ENCODE measurements at places on chromosomes 2 and 18.

DNA sequence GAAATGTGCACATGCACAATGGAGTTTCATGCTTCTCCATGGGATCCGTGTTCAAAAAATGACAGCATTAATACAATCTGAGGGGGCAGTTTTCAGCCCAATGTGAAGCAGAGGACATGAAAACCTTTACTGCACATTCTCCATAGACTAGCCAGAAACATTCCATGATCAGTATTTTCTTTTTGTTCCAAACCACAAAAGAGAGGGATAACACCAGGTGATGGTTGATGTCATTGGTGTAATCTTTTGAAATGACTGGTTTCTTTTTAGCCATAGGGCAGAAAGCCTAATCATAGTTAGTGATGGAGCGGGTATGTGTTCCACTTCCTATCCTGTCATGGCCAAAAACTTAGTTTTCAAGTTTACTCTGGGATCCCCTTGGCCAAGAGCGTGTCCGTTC, 1.8 kb upstream of the KYNU start:
- no peak for DNase-seq

GRCh38 chr2:161976917-161977316, 97.1 kb downstream of the DPP4 start:
- no peak for DNase-seq

DNA sequence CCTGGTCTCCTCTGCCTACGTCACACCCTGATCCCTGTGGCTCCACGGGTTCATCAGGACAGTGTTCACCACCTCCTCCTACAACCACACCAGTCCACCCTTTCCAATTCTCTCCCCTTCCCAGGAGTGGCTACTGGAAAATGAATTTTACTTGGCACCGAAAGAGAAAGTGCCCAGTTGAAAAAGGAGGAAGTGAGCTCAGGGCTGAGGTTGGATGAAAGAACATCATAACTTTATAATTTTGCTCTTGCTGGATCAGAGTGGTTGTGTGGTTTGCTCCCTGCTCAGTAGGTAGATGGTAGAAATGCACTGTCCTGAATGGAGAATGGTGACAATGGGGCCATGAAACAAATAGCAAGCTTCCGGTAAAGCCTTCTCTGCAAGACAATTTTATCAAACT, 140.3 kb upstream of the DDX18 start:
- DNase-seq: no peak

- no peak for DNase-seq
Measured at GRCh38 chr18:50475538-50476193, 84.2 kb upstream of the MAPK4 start.

DNA sequence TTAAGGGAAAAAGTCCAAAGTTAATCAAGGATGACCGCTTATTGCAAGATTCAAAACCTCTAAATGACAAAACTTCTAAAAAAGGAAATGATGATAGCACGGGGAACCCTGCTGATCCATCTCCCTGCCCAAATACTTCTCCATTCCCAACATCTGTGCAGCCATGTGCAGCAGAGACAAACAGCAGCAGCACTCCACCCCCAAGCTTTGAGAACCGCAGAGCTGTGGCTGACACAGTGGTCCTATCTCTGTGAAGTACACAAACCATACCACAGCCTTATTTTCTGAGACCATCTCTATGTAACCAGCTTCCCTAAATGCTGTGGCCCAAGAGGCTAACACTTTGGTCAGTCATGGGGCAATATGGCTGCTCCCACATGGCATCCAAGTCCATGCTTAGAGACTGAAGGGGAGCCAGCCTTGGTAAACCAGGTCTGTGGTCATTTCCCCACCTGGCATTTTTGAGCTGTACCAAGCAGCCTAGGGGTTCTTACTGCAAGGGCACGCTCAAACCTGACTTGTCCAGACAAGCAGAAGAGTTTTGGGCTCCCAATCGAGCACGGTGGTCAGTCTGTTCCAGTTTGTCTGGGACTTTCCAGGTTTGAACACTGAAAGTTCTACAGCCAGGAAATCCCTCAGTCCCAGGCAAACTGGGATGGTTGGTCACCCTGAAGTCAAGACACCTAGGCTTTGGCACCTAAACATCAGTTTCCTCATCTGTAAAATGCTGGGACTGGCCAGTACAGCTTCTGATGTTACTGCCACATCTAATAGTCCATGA, 17.1 kb upstream of the NFE2L2 start:
- DNase-seq: no peak

GRCh38 chr2:24492421-24493279, 1.6 kb downstream of the NCOA1 start:
- DNase-seq: no peak

- no peak for DNase-seq
Measured at GRCh38 chr18:61400716-61401115, 67.5 kb downstream of the CDH20 start.

- DNase-seq: no peak
Measured at GRCh38 chr2:29166242-29167039, 51.2 kb downstream of the CLIP4 start.

DNA sequence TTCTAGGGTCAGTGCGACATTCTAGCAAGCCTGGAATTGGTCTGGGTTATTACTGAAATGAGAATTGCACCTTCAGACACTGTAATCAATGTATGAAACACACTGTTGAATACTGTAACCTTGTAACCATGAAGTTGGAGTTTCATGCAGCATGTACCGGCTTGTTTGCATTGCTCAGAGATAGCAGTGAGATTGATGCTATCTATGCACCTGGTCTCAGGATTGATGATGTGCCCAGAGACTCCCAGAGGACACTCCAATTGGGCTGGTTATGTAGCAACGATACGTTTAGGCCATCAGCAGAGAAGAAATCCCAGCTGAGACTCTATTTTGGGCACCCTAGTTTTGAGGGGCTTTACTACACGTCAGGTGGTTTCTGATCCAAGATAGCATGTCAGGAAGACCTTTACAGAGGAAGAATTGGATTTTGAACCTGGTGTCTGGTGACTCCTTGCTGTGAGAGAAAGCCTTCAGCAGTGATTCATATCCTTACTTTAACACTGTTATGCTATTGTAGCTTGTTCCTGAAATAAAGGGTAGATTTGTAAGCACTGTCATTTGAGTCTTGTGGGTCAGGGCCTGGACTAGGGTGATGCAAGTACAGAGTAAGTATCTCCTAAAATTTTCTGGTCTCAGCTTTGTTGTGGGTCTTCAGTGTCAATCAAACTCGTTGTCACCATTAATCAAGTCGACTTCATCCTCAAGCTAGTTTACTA, 305.1 kb upstream of the GULP1 start:
- DNase-seq: no peak

DNA sequence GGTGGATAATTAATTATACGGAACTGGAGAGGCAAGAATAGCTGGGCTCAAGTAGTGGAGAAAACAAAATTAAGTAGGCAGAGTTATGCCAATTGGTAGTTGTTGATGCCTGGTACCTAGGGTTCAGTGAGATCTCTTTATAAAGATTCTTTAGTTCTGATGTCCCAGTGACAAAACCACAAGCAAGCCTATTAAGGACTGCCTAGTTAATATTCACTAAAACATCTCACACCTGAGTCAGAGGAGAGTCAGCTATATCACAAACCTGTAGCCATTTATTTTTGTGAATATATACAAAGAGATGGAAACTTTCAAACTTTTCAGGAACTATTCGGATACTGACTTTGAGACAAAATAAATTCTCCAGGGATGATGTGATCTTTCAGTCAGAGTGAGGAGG, 213.9 kb upstream of the CYP26B1 start:
- no peak for DNase-seq

- DNase-seq: no peak
Measured at GRCh38 chr2:23376972-23377371, 8.0 kb upstream of the KLHL29 start.

GRCh38 chr2:31957354-31958139, 53.3 kb downstream of the MEMO1 start:
- no peak for DNase-seq

DNA sequence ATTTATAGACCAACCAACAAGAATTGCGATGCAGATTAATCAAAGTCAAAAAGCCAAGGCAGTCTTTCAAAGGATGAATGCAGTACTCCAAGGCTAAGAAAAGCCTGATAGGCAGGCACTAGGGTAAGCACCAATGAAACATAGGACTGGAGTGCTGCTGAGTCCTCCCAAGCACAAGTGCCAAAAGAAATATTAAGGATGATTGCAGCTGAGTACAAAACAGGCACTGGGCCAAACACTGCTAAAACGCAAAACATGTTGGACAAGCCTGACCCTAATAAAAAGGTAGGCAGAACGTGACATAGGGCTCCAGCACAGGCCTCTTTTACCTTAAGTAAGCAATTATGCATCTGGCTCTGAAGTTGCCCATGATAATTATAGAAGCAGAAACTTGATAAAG, 160.1 kb upstream of the LRP1B start:
- DNase-seq: no peak

DNA sequence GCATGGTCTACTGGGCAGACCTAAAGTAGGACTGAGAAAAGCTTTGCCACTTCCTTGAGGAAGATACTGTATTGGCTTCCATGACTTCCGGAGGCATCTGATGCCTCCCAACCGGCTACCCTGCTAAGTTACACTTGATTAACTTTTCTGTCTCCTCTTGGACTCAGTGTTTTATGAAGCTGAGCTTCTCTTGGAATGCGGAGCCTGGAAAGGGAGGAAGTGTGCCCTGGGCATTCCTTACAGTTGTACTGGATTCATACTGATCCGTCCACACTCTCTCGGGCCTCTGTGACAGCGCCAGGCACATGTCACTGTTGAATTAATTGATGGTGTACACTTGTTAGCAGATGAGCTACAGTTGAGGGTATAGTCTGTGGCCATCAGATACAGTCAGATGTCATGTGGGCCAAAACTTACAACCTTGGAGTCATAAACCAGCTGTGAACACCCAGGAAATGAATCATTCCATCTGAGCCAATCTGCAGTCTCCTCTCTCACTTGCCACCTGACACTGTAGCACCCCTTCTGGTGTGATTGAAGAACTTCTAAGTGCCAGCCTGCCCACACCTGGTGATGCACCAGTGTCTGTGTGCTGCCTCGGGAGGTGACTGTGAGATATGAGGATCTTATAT, 122.5 kb downstream of the FHOD3 start:
- DNase-seq: no peak

DNA sequence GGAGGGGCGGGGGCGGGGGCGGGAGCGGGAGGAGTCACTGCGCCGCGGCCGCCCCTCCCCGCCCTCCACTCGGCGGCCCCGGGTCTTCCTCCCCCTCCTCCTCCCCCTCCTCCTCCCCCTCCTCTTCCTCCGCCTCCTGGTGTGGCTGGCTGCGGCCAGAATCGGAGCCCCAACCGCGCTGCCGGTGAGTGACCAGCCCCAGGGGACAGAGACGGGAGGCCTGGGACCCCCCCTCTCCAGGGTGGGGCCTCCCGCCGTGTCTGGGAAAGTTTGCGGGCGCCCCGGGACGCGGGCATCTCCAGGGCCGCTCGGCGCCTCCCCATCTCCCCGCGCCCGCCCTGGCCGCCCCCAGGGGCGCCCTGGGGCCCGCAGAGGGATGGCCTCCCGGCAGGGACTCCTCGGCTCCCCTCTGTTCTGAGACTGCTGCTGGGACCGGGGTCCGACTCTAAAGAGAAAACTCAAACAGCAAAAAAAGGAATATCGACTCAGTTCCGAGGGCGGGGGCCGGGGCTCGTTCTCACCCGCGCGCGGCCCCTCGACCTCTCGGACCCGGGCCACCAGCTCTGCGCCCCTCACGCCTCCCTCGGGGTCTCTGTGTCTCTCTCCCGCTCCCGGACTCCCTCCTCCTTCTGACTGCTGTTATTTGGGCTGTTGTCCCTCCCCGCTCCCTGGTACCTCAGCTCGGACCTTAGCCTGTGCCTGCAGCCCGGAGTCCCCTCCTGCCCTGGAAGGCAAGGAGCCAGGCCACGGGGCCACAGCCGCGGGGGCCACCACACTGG, at the start of gene STON1:
STON1 (plus strand) TSS at position 122 of the 779 bp plus-strand sequence. CDS start 50,480 bp downstream, outside the sequence.
- no peak for DNase-seq

DNA sequence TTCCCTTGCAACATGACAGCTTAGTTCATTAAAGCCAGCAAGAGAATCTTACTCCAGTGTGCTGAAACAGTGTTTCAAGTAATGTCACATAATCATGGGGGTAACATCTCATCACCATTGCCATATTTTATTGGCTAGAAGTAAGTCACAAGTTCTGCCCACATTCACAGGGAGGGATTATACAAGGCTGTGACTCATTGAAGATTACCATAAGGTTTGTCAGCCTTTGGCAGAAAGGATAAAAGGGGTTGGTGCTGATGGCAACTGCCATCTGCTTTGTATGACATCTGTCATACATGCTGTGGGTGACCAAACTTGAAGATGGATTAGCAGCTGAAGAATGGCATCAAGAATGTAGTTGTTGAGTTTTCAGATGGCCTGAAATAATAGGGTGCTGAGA, 61.2 kb downstream of the KCNE4 start:
- DNase-seq: no peak

Data from DMS 273 treated with DMSO at 0.1 percent for 48 hours (cell line).